Activated T-helper 1 cell treated with Interleukin-2 at 50 U/mL for 16 hours (primary cell): ENCODE measurements at places on chromosomes 5 and 9.

- no peak for DNase-seq
These were observed 386.0 kb downstream of the CHSY3 start for GRCh38 chr5:130290219-130290618.

DNA sequence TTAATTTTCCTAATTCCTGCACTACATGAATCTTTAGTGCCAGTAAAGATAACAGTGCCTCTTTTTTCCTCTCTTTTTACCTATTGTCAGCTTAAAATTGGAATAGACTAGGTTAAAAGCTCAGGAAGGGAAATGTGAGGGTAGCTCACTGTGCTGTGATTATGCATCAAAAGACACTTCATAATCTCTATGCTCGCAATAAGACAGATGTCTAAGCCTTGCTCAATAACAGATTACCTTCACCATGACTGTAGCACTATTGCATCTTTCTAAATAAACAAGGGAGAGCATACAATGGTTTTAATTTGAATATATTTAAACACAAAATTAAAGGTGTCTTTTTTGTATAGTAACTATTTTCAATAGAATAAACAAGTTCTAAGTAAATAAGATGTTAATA, 130.1 kb downstream of the FBN2 start:
- no peak for DNase-seq

DNA sequence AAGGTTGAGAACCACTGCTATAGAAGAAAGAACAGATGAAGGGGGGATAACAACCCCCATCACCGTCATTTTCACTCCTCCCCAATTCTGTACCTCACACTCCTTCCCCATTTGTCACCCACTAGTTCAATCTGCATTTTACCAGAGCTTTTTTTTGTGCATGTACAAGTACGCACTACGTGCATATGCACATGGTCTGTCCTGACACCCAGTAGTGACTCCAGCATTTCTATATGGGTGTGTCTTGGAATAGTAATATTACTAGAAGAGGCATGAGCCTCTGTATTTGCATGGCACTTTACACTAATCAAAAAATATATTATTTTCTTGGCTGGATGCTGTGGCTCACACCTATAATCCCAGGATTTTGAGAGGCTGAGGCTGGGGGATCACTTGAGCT, 38.7 kb downstream of the NIM1K start:
- no peak for DNase-seq

DNA sequence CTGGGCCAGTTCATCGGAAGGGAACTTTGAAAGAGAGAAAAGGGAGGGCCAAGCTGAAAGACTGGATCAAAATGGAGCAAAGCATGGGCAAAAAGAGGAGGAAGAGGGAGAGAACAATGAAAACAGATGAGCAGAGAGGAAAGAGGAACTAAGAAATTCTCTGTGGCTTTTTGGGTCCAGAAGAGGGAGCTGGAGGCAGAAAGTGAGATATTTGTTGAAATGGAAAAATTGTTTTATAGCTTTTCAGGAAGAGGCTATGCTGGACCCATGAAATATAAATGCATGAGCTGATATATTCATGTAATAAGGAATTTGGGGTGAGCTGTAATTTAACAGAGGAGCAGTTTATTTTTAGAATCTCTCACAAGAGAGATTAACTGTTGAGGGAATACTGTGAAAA, 457.3 kb downstream of the DMAC1 start:
- DNase-seq, result no peak

DNA sequence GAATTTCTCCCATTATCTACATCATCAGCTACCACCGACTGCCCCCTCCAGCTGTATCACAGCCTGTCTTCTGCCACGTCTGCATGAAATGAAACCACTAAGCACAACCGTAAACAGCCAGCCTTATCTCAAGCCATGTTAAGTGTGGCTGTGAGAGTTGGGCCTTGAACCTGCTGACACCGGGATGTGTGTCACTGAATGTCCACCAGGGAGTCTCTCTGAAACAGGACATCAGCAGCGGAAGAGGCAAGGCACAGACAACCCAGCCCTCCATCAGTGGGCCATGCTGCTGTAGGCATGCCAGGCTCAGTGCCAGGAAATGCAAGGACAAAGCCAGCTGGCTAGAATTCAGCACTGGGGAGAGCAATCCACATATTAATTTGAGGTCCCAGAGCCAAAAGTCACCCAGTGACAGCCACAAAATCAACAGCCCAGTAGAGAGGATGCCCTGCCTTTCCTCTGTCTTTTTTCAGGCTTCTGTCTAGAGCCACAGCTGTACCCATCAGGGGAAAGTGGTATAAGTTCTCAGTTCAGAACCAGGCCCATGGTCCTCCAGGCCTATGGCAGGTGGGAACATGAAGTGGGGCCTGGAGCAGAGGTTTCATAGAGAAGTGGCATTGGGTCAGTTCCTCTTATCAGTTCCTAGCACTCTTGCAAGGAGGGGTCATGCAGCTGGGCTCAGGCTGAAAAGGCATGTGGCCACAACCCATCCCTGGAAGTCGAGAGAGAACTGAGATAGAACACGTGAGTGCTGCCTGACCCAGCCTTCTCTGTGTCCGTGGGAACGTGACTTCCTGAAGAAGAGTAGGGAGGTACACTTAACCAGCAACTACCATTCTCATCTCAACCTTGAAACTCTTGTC, 199.4 kb downstream of the ESM1 start:
- no peak for DNase-seq

DNA sequence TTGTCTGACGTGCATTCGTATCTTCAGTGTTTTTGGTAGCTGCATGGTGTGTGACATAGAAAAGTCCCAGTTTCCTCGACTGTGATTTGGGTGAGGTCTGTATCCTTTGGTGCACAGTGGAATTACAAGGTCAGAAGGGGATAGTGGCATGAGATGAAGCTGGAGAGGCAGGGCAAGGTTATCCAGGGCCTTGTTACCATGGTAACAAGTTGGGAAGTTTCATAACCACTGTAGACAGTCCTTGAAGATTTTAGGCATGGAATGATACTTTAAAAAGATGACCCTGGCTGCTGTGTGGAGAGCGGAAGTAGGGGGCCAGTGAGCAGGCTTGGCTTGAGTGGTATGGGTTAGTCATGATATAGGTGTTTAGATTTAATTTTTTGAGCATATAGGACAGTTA, 11.9 kb downstream of the EHMT1 start:
- no peak for DNase-seq

DNA sequence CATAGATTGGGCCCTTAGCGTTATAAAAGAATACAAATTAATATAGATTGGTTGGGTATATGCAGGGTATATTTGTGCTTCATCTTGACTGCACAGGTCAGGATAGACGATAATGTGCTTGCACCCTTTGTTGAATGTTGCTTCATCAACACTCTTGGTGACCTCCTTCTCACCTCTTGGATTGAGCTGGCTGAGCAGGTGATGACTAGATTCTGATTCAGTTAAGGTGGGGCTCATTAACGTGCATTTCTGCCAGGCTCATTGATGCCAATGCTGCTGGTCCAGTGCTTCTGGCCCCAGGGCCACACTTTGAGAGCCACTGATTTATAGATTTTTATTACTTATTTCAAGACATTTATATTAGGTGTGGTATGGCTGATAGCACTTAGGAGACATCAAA, 27.7 kb downstream of the PCSK5 start:
- no peak for DNase-seq

GRCh38 chr9:95167998-95168397, 149.5 kb downstream of the FANCC start:
- DNase-seq, result peak; percentile 9

DNA sequence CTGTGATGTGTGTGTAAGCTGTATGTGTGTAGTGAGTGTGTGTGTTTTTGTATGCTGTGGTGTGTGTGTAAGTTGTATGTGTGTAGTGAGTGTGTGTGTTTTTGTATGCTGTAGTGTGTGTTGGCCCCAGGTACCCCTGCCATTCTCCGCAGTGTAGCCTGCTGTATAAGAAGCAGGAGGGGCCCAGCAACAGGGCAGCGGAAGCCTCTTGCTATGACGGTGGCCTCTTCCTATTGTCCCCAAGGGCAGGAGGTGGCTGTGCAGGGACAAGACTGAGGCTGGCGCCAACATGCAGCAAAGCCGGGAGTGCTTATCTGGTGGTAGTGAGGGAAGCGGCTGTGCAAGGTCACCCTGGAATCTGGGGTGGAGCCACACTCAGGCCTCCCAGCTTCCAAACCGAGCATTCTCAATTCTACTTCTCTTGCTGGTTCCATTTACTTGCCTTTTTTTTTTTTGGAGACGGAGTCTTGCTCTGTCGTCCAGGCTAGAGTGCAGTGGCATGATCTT, 5.1 kb downstream of the SPAAR start:
- DNase-seq, result no peak

DNA sequence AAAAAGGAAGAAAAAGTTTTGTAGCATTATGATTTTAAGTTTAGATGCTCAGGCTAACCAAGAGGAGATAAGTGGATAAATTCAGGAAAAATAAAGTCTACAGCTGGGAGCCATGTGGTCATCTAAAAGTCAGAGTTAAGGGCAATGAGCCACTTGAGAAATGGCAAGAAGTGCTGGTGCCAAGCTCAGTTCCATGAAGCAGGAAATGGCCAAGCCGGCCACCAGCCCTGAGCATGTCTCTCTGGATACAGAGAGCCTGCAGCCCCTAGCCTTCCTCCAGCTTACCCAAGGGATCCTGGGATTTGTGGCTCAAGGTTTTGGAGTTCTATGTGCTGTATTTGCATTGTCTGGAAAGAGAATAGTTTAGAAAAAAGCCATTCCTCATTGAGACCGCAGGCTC, 12.2 kb upstream of the S1PR3 start:
- DNase-seq, result no peak

DNA sequence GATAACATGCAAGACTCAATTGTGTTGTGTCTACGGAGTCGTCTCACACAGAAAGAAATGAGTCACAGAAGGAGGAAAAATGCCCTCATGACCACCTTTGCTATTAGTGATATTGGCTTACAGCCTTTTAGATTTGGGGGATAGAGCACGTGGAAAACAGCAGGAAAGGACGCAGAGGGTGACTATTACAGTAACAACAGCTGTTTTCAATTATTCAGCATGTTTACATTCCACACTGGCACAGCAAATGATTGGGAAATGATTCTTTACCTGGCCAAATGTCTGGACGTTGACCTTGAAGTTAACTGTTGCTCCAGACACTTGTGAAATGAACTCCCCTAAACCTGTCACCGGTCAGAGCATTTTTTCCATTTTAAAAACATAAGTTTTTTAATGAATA, 46.8 kb downstream of the APTX start:
- no peak for DNase-seq

GRCh38 chr9:71816916-71817451, 48.7 kb upstream of the CEMIP2 start:
- DNase-seq, result no peak

GRCh38 chr9:79639354-79639753, 67.6 kb downstream of the TLE4 start:
- no peak for DNase-seq

- DNase-seq, result no peak
These were observed 29.2 kb upstream of the NSMF start for GRCh38 chr9:137488327-137488653.
